RCC 7860 (cell line): ENCODE measurements at places on chromosomes 5 and 9.

DNA sequence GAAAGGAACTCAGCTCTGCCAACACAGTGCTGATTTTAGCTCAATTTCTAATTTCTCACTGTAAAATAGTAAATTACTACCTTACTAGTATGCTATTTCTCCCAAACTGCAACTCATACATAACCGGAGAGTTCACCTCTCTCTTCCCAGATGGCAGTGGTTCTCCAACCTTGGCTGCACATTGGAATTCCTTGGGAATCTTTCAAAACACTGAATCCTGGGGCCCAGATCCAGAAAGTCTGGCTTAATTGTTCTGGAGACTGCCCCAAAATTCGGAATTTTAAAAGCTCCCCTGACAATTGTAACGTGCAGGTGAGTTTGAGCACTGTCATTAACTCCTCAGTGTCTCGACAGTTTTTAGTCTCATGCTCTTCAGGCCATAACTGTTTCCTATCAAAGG lies 100.3 kb downstream of the SLC1A3 start:
- no peak for DNase-seq

DNA sequence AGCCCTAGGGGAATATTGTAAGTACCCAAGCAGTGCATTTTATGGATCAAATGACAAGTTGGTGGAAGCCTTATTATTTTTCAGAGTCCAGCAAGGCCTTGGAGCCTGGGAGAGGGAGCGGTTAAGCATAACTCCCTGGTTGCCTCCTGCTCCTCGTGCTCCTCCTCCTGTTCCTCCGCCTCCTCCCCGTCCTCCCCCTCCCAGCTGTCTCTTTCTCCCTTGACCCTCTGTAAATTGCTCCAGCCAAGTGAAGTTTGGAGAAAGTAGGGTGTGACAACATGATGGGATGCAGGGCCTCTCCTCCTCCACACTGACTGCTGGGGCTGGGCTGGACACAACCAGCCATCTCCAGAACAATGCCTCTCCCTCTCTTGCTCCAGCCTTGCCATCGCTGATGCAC lies 586.9 kb downstream of the CCDC171 start:
- no peak for DNase-seq

GRCh38 chr5:64298586-64298985 lies 132.9 kb downstream of the RNF180 start:
- no peak for DNase-seq

DNA sequence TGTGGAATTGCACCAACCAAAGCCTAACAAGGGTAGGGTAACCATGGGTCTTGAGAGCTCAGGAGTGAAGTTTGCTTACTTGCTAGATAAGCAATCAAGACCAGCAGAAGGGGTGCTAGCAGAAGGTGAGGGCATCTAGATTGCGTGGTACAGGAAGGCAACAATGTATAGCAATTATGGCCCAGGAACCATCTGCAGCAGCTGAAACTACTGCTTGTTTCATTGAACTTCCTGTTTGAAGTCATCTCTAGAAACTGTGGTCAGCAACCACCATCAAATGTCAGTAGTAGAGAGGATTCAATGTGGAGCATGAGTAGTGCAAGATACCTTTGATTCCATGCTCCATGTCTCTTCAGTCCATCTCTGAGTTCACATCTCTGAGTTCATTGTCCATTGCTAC lies 462.1 kb upstream of the GRAMD2B start:
- no peak for DNase-seq

DNA sequence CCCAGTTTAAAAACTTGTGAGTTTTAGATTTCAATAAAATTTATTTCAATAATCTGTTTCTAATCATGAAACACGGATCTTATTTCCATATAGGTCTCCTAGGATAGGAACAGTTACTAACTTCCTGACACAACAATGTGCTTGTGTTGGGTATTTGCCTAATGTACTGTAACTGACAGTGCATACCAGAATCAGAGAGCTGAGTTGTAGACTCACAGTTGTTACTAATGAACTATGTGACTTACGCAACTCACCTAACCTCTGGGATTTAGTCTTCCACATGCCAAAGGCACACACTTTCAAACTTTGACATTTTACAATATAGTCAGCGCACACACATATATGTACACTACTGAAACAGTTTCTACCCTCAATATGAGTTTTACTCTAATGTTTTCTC lies 77.7 kb downstream of the HOMER1 start:
- peak; percentile 12 for DNase-seq

- DNase-seq, result peak; percentile 10
Observed at GRCh38 chr5:57891443-57891842, 408.8 kb upstream of the ACTBL2 start.

DNA sequence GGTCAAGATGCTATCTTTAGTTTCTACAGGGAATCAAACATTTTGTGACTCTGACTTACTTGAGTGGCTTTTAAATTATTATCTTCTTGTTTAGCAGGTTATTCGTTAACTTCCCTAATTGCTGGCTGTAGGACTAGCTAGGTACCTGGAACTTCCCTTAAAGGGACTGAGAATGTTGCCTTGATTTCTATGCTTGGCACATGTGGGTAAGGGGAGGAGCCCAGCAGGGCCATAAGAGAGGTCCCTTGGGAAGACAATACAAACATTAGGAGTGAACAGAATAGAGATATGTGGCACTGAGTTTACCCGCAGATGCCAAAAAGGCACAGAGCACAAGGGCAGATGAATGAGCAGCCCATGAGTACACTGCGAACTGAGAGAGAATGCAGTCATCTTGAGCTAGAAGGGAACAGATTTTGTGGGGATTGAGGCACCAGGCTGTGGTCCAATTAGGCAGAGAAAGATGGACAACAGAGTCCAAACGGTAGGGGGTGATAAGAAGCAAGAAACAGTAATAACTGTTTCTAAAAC lies 9.8 kb downstream of the CKMT2 start:
- DNase-seq, result no peak

DNA sequence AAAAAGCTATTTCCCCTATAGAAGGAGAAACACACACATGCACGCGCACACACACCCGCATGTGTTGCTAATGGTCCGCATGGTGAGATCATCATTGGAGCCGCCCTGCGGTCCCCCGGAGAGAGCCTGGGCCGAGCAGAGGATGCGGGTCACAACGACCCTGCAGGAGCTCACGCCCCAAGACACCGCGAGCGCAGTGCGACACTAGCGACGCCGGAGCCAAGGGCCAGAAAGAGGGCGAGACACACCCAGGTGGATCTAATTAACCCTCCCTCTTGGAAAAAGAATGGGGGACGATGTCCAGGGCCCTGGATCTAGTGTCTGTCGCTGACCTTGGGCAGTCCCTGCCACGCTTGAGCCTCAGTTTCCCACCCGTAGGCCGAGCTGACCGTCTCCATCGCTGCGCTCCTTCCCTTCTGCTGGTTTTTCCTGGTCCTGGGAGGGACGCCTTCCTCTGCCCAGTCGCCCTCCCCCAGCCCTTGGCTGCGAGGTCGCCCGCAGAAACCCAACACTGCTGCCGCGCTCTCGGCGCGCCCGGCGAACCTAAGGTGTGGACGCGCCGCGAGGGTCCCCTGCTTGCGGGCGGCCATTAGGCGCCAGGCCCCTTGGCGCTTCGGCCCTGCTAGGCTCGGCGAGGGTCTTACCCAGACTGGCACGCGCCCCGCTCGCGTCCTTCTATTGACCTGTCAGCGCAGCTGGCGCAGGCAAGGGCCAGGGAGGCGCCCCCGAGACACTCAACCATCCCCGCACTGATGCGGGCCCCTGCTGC lies 47.5 kb upstream of the RNF20 start:
- no peak for DNase-seq

DNA sequence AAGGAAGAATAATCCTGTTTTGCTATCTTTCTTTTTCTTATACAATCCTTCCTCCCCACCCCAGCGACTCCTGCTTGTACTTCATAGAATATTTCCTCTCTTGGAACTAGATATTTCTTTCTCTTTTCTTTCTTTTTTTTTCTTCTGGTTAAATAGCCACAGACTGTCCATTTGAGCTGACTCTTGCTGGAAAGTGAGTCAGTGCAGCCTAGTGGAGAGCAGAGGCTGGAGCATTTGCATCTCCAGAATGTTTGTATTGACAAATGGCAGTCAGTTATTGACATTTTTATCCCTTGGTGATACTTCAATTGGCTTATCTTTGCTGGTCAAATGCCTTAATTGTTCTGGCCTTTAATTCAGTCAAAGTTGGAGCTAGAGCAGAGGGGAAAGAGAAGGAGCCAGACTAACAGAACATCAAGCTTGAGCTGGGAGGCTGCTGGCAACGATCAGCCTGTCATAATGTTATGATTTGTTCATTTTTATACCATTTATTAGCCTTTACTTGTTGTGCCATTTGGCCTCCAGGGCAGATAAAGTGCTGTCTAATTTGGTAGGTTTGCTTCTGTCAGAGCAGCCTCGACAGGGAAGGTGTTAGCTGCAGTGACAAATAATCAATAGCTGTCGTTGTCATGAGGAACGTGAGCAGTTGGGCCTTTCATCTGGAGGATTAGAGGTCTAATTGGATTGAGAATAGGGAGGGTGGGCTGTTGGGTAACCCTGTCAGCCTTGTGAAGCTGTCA lies 69.0 kb downstream of the INVS start:
- DNase-seq, result no peak

DNA sequence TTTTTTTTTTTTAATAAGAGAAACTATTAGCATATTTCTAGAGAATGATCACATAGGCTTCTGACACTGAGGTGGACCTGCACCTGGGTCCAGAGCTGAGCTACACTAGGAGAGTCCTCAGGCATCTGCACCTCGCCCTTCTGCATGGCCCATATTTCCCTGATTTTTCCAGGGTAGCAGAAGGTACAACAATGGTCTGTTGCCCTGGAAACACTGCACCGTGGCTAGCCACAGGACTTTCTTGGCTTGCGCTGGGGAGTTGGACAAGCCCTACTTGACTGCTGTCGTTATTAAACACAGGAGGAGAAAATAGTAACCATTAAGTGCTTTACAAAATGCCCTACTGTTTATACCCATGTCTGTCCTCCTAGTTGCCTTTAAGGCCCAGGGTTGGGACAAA lies 615.7 kb upstream of the MEF2C start:
- no peak for DNase-seq

DNA sequence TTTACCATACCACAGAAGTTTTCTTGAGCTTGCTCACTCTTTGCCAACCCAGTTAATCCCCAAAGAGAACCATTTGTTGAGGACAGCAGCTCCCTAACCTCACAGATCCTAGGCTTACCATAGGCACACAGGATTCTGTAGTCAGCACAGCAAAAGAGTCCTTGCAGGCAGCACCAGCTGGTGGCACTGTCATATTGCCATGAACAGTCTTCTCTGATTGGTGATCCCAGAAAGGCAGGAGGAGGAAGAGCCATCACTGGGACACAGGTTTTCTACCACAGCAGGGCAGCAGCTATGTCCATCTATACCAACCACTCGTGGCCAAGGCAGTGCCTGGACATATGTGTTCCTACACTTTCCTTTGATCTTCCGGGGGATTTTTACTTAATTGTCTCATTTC lies 297.1 kb upstream of the CD180 start:
- no peak for DNase-seq
